ENCODE measurements at places on chromosomes 2 and 18.

GRCh38 chr2:16051841-16052564 is 111.7 kb downstream of the MYCN start:
- no peak for DNase-seq

DNA sequence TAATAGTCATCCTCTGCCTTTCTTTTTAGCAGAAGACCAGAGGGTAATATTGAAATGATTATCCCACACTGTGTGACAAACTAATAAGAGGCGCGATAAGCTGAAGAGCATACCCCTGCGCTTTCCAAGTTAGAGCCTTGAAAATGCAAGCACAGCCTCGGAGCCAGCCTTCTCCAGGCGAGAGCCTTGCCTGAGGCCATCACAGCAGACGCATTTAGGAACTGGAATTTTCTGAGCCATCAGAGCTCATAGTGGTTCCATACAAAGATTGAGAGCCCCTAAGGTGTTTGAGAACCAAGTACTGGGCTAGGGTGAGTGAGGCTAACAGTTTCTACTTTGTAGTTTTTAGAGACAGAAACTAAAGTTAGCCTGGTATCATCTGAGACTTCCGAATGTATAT is 19.9 kb downstream of the PSMG2 start:
- no peak for DNase-seq

DNA sequence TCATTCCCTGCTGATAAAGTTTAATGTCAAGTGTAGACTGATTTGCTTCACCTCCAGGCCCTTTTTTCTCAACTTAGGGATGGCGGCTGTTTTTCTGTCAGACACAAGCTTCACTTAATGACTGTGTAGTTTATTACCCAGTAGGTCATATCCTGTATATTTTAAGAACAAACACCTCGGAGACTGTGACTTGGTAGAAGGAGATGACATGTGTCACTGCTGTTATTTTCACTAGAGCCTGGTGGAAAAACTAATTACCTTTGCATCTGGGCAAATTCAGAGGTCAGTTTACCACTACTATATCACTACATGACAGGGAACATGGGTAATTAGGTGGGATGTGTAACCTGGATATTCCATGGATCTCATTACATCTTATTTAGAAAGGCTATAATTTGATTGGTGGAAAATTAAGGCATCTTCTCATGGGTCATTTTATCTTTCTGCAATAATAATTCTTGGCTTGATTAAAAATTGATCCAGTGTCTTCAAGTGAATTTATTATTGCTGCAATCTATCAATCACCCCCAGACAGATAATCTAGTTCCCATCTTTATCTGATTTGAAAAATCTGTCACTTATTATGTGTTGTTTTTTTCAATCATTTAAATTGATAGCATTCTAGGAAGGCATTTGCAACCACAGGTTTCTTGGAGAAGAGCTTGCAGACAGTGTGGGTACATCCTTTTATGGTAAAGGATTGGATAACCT is 353.8 kb upstream of the SPRED2 start:
- no peak for DNase-seq

DNA sequence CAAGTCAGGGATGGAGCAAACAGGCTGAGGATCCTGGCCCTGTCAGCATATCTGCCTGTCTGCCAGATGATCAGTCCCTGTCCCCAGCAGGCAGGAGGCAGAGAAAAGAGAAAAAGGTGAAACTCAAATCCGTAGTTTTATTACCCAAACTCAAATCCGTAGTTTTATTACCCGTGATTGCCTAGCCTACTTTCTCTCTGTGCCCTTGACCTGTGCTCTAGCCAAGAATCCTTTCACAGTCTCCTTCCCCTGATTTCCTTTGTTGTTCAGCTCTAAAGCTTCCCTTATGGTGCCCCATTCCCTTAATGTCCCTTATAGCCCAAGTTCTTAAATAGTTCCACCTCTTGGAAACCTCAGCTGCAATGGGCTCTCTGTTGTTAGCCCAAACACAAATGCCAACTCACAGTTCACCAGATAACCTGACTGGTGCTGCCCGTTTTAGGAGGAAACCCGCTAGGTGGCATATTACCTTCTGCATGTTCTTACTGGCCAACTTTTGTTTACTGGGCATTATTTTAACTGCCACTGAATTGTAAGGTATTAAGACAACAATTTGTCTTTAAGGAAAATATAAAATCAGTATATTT is 125.7 kb upstream of the FZD5 start:
- no peak for DNase-seq

DNA sequence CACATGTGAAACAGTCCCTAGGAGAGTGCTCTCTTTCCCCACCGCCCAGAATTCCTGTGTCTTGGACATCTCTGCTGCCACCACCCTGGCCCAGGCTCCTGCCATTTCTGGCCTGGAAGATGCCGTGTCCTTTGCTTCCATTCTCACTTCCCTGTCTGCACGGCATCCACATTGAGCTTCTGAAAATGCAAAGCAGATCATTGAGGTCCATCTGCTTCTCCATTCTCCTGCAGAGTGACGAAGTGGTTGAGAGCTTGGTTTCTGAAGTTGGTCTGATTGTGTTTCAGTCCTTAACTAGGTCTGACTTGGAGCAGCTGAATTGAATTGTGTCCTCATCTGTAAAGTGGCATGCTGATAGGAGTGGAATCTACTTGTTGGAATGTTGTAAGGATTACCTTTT is 98.7 kb upstream of the MGAT5 start:
- no peak for DNase-seq

DNA sequence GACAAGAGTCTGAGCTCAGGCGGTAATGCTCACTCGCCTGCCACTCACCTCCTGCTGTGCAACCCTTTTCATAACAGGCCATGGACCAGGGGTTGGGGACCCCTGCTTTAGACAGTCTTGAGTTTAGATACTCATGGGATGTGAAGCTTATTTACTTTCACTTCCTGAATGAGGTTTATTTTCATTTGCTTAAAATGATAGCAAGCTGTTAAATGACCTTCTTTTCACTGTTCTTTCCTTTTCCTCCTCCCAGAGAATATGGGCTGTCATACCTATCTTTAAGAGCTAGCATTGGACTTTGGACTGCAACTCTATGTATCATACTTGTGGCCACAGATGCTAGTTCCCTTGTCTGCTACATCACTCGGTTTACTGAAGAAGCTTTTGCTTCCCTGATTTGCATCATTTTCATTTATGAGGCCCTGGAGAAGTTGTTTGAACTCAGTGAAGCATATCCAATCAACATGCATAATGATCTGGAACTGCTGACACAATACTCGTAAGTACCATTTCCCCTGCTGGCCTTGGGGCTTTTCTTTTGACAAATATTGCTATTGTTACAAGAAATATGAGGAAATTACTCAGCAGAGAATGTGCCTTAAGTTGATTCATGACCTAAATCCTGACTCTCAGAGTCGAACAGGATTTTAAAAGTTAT is 168.5 kb downstream of the DPP4 start:
- DNase-seq = no peak

GRCh38 chr2:218318241-218318640 is 25.9 kb upstream of the TMBIM1 start:
- DNase-seq = no peak

DNA sequence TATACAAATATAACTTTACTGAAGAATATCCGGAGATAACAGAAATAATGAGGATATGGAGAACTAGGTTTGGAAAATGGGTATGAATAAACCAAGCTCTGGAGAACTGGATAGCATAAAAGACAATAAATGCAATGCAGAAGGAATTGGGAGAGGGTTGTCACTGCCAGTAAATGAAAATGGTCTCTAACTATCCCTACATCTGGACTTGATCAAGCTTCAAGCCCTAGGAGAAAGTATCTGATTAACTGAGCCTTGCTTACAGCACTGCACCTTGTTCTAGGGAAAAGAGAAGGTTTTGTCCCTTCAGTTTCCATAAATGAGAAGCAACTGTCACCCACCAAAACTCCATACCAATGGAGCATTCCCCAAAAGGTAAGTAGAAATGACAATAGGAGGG is 514.6 kb upstream of the ZEB2 start:
- DNase-seq = no peak

Data from activated naive CD4-positive, alpha-beta T cell (primary cell).